ENCODE measurements at places on chromosomes 1 and 21.

GRCh38 chr1:204735042-204735441, 49.5 kb upstream of the LRRN2 start:
- no peak for DNase-seq

DNA sequence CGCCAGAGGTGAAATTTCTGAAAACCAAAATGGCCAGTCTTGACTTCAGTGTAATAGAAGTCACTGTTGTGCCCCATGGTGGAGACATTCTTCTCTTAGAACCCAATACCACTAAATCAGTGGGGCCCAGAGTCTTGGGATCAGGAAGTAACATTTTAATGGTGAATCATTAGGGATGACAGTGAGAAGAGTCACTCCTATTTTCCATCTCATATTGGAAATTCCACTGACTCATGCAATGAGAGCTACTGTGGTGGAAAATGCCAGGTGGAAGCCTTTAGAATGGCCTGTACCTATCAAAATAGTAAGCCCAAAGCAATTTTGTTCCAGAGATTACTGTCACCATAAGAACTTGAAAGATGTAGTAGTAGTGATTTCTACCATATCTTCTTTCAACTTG, 20.6 kb upstream of the PPM1J start:
- DNase-seq, result no peak

GRCh38 chr1:8171751-8172464, 145.8 kb upstream of the ERRFI1 start:
- DNase-seq, result no peak

- no peak for DNase-seq
Observed at GRCh38 chr1:27883536-27883935, 11.2 kb downstream of the THEMIS2 start.

All from AG09319 (cell line).